ENCODE measurements at places on chromosomes 11 and 22.
A peak's percentile ranks its signal among the peaks of the same experiment; 100 is the strongest.

DNA sequence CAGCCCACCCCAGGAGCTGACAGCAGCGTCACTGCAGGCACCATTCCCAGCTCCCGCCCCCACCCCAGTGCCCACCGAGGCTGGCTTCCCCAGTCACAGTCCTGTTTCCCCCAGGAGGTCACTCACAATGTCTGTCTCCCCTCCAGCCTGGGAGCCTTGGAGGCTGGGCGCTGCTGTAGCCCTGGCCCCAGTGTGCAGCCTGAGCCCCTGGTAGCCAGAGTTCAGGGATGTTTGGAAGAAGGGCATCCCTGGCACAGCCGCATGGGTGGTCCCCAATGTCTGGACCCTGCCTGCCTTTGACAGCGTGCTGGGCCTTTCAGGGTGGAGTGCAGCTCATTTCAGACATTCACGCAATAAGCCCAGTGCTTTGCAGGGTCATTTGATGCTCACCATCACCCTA is 4.3 kb downstream of the CAPN5 start:
- DNase-seq, result no peak

DNA sequence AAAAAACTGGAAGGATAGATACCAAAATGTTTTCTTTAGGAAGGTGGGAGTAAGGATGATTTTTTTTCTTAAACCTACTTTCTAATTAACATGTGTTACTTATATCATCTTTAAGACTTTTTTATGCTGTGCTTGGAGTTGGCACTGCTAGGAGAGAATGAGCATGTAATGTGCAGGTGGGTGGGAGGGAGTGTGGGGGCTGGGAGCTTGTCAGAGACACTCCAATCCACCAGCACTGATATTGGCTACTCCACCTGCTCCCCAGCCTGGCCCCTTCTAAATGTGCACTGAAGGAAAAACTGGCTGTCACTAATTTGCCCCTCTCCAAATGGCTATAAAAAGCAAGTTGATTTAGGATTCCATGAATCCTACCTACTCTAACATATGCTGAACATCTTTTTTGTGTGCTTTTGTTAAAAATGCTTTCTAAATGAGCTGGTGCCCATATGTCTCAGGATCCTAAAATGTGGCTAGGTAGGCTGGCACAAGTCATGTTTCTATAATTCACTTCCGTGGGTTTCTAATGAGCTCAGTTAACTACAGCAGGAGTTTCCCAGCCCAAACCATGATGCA is 44.3 kb upstream of the BMAL1 start:
- DNase-seq, result no peak

GRCh38 chr11:45884596-45885185 is 760 bp upstream of the MAPK8IP1 start:
- no peak for DNase-seq

DNA sequence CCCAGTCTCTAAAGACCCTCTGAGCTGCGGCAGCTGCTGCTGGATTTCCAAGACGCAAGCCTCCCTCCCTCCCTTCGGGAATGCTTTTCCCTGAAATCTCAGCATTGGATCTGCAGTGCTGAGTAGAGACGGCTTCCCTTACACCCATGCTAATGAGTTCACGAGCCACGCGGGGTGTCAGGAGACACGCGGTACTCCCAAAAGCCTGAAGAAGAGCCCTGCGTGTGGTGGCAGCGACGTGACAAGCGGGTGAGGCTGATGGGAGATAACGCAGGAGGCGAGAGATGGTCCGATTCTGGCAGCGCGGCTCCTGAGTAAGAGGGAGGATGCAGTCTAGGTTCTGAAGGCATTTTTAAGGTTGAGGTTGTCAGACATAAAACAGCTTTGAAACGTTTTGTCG is 74.4 kb upstream of the ASPHD2 start:
- DNase-seq, result no peak

DNA sequence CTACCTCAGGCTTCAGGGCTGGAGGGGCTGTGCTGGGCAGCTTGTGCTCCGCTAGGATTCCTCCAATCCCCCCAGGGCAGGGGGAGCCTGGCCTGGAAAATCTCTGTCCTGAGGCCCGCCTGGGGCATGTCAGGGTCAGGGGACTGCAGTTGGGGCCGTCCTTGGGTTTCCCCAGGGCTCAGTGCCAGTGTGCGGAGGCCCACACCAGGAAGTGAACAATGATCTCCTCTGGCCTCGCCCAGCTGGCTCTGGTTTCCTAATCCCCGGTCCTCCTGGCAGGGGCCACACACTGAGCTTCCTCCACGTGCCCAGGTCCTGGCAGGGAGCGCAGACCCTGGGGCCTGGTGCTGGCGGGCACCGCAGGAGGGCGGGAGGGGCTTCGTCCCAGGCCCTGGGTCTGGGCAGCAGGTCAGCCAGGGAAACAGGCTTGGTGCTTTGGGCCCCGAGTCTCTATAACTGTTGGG is 1.4 kb upstream of the MUC2 start:
- peak; percentile 32 for DNase-seq

DNA sequence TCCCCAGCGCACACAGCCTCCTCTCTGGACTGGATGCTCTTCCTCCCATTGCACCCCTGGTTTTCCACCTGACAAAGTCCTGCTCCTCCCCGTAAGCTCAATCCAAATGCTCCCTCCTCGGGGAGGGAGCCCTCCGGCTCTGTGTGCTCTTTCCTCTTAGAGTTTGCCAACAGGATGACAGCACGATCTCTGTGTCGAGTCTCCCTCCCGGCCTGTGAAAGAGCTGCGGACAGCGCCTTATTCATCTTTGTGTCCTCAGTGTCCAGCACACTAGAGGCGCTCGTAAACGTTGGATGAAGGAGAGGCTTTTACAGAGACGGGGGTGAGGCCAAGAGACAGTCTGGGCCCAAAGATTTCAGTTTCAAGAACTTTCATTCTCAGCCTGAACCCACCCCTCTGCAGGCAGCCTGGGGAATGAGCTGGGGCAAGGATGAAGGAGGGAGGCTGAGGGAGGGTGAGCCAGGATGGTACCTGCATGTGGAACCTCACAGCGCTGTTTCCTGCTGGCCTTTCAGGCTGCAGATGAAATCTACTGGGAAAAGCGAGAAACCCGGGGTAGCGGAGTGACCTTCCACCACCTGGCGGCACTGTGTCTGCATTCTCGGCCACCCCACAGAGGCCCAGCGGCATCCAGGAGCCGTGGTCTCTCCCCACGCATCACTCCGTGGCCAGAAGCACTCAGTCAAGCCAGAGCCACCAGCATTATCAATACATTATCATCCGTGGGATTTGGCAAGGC is 8.5 kb upstream of the TMPRSS4 start:
- no peak for DNase-seq

DNA sequence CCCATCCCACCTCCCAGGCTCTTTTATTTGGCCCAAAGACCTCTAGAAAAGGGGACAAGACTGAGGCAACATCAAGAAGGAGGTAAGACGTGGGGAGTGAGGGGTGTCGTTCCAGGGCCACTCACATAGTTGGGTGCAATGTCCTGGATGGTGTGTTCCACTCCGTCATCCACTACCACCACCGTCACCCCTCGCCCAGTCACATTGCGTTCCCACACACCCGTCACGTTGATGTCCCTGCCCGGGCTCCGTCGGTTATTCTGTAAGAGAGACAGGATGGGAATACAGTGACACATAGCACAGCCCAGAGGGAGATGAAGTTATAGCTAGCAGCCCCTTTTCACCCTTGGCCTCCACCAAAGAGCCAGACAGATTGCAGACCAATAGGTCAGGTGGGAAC is 3.8 kb downstream of the PCSK7 start:
- no peak for DNase-seq

- DNase-seq, result no peak
Measured at GRCh38 chr11:11558826-11559225, 63.0 kb downstream of the GALNT18 start.

DNA sequence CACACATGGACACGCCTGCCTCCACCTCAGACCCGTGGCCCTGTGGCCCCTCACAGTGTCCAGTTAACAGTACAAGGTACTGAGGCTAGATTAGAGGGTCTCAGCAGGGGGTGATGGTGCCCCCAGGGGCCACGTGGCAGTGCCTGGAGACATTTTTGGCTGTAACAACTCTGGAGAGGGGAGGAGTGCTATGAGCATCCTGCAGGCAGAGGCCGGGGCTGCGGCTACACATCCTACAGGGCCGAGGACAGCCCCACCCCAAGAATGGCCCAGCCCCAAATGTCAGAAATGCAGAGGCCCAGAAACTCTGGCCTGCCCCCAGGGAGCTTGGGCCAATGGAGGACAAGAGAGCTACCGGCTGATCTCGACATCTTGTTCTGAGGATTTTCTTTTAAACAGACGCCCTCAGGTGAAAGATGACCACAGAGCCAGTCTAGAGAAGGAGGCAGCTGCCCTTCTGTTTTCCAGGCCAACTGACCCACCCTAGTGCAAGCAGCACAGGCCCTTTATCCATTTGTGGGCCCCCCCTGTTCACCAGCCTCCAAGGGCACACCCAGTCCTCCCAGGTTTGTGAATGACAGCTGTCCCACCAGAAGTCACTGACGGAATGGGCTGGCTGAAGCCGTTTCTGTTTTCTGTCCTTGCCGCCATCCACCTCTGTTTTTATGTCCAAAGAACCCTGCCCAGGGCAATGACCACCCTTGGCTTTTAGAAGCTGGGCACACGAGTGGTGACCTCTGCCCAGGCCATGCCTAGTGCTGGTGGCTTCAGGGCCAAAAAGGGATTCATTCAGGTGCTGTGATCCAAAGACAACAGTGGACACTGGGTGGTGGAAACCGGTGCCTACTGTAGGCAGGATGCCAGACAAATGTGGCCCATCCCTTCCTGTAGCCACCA is 85.2 kb upstream of the LINC01488 start:
- no peak for DNase-seq

DNA sequence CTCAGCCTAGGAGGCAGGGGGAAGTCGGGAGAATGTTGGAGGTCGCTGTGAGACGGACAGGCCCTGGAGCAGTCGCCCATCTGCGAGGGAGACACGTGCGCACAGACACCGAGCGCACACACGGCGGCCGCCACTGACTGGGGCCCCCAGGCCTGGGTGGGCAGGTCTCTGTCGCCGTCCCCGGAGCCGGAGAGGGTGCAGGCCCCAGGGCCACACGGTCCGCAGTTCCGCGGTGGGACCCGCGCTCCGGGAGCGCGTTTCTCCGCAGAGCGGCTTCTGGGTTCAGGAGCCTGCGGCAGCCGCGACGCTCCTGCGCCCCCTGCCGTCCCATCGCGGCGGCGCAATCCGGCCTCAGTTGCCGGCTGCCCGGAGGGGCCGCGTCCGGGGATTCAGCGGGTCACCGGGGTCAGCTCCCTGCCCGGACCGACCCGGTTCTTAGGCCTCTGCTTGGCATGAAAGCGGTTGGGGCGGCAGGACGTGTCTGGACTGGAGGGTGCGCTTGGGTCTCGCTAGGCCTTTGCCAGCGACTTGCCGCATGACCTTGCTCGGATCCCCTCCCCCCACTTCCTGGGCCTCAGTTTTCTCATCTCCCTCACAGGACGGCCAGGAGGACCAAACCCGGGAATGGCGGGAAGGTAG is 31.2 kb downstream of the PDE2A start:
- peak; percentile 43 for DNase-seq

DNA sequence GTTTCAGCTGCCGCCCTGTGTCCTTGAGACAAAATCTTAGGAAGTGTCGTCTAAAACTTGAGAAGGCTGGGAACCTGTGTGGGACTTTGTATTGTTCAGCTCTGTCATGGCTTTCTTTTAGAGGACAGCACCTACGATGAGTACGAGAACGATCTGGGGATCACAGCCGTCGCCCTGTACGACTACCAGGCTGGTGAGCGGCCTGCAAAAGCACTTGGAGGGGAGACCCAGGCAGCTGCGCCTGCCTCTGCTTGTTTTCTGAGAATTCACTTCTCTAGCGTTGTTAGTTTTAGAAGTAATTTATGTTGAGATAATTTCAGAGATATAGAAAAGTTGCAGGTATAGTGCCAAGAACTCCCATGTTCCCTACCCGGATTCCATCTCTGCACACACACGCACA is 35.2 kb downstream of the CTTN start:
- no peak for DNase-seq

DNA sequence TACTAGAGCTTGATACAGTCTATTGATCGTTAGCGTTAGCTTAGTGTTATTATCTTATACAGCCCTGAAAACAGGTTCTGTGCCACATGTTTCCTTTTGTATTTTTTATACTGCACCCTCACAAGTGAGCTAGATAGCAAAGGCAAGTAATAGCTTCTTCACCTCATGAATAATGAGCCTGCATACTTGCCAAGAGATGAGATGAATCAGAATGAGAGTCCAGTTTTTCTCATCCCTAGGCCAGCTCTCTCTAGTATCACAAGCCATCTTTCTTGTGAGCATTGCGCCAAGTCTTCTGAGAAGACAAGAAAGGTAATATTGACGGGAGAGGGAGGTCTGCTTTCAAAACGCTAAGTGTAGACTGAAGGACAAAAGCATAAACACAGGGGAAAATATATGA is 8.7 kb upstream of the CARD18 start:
- DNase-seq, result no peak

- no peak for DNase-seq
Measured at GRCh38 chr22:44755956-44756361, 3.6 kb downstream of the ARHGAP8 start.

DNA sequence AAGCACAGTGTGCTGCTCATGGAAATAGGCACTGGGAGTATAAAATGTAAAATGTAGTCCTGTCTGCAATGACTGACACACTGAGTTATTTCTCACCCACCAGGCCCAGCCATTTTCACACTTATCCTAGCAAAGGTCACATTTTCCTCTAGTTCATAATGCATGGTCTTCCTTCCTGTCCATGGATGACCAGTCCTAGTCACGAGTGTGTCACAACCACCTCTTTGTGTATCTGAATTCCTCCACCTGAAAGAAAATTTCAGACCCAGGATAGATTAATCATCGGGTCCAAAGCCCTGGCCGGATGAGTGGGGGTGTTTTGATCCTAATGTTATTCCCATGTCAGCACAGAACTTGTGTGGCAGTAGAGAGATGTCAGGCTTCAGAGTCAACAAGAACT is at the start of gene MRGPRX4:
Gene MRGPRX4, plus strand, starts transcription at position 172 of the 400 bp plus-strand sequence. CDS start 420 bp downstream, outside the sequence.
- no peak for DNase-seq

- DNase-seq, result no peak
Measured at GRCh38 chr22:25348391-25348790, 129.0 kb downstream of the CRYBB2 start.

GRCh38 chr11:100638648-100639047 is 48.4 kb upstream of the ARHGAP42 start:
- DNase-seq, result no peak

DNA sequence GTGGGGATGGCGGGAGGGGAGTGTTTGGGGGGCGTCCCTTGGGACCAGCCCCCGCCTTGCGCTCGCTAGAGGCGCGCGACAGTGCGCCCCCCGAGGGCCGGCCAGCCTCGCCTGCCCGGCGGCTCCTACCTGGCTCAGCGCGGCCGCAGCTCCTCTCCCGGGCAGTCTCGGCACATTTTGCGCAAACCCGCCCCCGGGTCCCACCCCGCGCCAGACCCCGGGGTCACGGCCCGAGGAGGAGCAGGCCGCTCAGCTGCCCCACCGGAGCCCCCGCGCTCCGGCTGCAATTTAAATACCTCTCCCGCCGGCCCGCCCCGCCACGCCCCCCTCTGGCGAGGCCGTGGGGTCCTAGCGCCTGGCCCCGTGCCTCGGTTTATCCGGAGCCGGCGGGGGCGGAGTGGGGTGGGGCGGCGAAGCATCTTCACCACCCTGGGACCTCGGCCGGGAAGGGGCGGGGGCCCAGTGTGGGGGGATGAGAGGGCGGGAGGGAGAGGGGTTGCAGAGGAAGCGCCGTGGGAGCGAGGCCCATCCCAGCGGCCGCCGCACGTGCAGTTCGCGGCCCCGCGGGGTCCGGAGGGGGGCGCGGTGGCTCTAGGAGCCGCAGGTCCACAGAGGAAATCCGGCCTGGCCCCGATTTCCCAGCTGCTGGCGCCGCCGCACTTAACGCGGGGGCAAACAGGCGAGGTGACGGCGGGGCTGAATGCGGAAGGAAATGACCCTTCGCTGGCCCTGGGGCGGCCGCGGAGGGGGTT is at the start of gene LRRC32:
Gene LRRC32, minus strand, starts transcription at position 263 of the 752 bp plus-strand sequence. CDS start 4,793 bp downstream, outside the sequence.
- DNase-seq, result no peak

All from fibroblast of villous mesenchyme (primary cell).